ENCODE measurements at places on chromosomes 6 and 20.

DNA sequence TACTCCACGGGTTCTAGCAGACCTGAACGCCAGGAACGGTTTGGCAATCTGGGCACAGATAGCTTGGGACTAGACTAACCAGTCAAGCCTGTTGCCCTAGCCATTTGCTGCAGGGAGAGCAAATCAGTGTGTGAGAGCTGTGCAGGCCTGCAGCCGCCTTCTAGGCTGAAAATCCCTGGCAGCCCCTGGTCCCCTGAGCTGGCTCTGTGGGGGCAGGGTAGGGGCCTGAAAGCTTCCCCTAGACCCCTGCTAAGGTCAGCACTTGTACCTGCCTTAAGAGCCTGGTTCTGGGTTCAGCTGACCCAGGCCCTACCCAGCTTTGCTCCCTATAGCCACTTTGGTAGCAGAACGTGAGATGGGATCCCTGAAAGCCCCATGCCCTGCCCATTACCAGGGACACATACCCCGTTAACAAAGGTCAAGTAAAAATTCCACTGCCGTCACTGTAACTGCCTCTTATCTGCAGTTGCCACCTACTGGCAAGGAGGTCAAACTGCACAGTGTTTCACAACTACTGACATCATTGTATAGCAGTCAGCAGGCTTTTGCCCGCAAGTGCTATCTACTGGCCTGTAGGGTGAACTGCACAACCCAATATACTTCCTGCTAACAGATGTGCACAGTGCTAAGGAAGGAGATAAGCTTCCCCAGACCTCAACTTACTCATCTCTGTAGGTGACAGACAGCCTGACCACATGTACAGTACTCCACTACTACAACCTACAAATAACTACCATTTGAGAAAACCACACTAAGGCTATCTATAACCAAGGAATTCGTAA is 95.1 kb upstream of the OLIG3 start:
- DNase-seq: peak; percentile 90

- DNase-seq: no peak
Observed at GRCh38 chr6:4323322-4323721, 187.9 kb upstream of the ECI2 start.

- DNase-seq: no peak
Observed at GRCh38 chr6:11161031-11161956, 49.8 kb upstream of the ERVFRD-1 start.

DNA sequence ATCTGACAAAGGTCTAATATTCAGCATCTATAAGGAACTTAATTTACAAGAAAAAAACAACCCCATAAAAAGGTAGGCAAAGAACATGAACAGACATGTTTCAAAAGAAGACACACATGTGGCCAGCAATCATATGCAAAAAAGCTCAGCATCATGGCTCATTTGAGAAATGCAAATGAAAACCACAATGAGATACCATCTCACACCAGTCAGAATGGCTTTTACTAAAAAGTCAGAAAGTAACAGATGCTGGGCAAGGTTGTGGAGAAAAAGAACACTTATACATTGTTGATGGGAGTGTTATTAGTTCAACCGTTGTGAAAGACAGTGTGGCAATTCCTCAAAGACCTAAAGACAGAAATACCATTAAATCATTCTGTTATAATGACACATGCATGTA is 289.9 kb upstream of the MMS22L start:
- DNase-seq: no peak

DNA sequence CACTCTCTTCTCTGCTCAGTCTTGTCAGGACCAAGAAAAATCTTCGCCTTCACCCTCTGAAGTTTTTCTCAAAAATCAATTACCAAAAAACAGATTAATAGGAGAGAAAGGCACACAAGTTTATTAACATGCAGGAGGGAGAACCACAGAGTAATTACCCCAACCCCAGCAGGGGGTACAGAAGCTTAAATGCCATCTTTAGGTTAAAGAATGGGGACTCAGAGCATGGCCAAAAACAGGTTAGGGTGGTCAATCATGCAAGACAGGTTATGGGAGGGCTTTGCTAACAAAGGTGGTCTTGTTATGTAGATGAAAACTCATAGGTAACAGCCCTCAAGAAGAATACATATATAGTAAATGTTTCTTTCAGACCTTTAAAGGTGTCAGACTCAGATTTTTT is 100.5 kb upstream of the BTN3A2 start:
- no peak for DNase-seq

DNA sequence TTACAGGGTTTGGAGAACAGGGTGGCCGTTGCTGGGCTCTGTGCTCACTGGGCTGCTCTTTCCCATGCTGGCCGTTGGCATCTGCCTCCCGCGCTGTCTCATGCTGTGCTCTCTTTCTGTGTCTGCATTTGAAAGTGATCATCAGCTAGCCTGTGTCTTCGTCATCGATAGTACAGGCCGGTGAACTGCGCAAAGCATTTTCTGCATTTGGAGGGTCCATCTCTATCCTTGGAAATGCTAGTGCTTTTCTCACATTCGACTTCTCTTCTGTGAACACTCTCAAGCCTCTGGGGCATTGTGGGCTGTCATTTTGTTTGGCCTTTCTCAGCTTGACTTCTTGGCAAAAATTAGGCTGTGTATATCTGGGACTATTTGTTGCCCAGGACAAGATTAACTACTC is 6.8 kb upstream of the SNHG17 start:
- no peak for DNase-seq

GRCh38 chr6:125203395-125203794 is 49.8 kb downstream of the TPD52L1 start:
- no peak for DNase-seq

- no peak for DNase-seq
Observed at GRCh38 chr20:34047917-34048316, 54.2 kb downstream of the RALY start.

GRCh38 chr6:167678102-167679101 is 148.3 kb upstream of the AFDN start:
- no peak for DNase-seq

GRCh38 chr20:37535443-37536132 is 7.9 kb upstream of the BLCAP start:
- no peak for DNase-seq

GRCh38 chr6:162962093-162962492 is 234.3 kb downstream of the PACRG start:
- no peak for DNase-seq

- no peak for DNase-seq
Observed at GRCh38 chr6:168355716-168356522, 36.3 kb upstream of the DACT2 start.

- no peak for DNase-seq
Observed at GRCh38 chr20:4439461-4439860, 282.2 kb upstream of the PRND start.

- DNase-seq: no peak
Observed at GRCh38 chr20:35571555-35571954, 29.7 kb downstream of the ERGIC3 start.
